MM.1S (cell line): ENCODE measurements at places on chromosomes 11 and 22.

DNA sequence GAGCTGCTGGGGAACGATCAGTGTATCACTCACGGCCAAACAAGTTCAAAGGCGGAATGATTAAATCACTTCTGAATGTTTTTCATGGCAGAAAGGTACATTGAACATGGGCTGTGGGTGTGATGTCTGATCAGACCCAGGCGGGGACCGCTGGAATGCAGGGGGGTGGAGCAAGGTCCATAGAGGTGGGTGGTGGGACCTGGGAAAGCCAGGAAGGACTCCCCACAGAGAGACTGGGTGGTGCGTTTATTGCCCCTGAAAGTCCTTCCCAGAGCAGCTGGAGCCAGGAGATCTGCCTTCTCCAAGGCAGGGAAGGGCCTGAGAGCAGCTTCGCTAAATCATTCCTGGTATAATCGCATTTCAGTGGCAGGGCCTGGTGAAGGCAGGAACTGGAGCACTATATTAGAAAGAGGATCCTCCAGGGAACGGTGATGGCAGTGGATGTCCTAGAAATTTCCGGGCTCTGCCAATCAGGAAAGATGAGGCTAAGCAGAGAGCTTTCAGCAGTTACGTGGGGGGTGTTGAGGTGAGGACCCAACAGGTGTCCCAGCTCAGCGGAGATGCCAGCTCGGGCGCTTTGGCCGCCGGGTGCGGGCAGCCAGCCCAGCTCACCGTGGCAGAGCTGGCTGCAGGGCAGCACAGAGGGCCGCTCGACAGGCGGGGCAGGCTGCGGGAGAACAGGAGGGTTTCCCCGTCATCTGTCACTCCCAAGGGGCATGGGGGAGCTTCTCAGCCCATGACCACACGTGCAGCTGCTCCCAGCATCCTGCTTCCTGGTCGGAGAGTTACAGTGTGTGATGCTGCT, 271.7 kb downstream of the CTTN start:
- no peak for DNase-seq

DNA sequence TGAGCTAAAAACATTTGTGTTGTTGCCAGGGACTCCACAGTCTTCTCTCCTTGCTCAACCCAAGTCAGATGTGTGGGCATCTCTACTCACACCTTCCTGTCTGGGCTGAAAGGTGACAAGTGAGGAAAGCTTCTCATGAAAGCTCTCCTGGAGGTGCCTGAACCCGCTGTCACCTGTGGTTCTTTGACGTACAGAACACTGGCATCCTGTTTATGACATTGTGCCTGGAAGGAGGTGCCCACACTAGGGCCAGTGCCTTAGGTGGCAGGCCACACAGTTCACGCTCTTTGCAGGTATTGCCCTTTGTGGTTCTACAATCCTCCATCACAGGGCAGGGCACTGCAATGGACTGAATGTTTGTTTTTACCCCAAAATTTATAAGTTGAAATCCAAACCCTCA, 108.5 kb downstream of the CD44 start:
- no peak for DNase-seq

- no peak for DNase-seq
Measured at GRCh38 chr11:93477684-93478234, 65.4 kb downstream of the SMCO4 start.

GRCh38 chr22:43424666-43425630, 13.1 kb downstream of the MPPED1 start:
- DNase-seq, result no peak

GRCh38 chr11:75654314-75654713, 14.5 kb downstream of the MAP6 start:
- no peak for DNase-seq

DNA sequence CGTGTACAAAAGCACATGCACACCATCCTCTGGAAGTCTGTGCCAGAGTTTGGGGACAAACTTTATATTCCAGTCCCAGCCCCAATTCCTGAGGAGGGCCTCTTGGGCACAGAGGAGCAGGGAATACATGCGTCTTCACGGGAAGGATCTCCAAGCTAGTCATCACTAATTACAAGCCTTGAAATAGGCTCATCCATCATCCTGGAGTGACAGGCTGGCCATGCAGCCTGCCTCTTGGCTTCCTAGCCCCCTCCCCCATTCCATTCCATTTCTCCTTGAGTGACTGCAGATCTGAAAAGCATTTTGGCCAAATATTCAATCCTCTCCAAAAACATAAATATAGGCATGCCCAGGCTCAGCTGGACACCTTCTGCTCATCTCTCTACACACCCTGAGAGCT, 24.8 kb downstream of the SERPING1 start:
- no peak for DNase-seq

DNA sequence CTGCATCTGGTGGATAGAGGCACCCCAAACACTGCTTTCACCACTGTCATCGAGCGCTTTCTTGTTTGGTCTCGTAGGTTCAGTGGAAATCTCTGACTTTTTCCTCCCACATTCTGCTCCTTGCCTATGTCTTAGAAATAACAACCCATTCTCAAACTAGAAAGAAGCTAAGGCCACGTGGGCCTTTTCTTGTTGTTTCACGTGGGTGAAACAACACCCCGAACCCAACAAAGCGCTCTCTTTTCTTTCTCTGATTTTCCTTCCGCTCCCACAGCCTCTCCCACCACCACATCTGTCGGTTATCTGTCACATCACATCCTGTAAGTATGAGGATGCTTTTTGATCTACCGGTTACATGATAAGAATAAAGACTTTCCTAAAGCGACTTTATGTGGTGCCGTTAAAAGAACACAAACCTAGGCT, 77.1 kb downstream of the LINC01488 start:
- no peak for DNase-seq

GRCh38 chr11:127345819-127346459, 345.4 kb upstream of the KIRREL3 start:
- peak; percentile 49 for DNase-seq

- DNase-seq, result no peak
Measured at GRCh38 chr11:60498399-60498798, 5.8 kb downstream of the MS4A12 start.

GRCh38 chr11:105960252-105961245, 61.5 kb downstream of the MSANTD4 start:
- DNase-seq, result no peak

DNA sequence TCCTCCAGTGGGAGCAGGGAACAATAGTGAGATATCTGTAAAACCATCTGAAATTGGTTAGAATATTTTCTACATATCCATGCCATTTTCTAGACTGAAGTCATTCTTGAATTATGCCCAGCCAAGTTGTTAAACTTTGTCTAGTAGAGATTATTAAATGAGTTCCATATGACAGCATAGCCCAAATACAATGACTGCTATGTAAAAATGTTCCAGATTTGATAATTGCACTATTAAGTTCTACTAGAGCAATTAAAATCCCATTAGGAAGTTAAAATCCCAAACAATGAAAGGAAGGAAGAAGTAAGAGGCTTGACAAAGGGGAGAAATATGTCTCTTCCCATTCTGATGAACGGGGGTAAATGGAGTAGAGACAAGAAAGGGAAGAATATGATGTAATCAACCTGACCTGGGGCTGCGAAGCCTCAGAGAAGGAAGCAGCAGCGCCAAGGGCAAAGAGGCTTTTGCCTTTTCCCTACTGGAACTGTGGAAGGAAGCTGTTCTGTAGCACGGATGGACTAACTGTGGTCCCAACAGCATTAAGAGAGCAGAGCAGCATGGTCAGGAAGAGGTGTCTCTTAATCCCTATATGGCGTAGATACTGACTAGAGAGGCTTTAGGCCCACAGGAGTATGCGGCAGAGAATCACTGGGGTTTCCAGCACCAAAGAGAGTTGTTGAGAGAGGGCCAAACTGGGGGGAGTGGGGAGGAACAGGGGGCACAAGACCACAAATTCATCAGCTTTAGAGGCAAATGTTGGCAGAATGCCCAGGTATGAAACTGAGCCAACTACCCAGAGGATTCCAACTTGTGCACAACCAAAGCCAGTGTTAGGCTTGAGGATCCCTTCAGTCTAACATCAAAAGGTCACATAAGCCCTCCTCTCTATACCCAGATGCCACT, 26.7 kb downstream of the RRP8 start:
- DNase-seq, result no peak

DNA sequence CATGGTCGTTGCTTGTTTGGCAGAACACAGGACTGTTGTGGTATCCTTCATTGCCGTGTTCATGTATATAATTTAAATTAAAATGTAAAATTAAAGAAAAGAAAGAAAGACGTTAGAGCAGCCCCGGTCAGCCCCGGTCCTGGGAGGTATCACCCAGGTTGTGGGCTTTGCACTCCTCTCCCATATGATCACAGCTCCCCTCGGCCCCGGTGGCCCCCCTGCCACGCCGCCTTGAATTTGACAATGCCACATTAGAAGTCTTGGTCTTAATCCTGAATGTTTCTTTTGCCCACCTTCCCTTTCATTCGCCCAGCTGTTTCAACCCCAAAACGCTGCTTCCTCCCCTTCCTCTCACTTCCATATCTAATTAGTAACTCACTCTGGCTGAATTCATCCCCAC, 11.4 kb downstream of the APOBEC3A start:
- no peak for DNase-seq

DNA sequence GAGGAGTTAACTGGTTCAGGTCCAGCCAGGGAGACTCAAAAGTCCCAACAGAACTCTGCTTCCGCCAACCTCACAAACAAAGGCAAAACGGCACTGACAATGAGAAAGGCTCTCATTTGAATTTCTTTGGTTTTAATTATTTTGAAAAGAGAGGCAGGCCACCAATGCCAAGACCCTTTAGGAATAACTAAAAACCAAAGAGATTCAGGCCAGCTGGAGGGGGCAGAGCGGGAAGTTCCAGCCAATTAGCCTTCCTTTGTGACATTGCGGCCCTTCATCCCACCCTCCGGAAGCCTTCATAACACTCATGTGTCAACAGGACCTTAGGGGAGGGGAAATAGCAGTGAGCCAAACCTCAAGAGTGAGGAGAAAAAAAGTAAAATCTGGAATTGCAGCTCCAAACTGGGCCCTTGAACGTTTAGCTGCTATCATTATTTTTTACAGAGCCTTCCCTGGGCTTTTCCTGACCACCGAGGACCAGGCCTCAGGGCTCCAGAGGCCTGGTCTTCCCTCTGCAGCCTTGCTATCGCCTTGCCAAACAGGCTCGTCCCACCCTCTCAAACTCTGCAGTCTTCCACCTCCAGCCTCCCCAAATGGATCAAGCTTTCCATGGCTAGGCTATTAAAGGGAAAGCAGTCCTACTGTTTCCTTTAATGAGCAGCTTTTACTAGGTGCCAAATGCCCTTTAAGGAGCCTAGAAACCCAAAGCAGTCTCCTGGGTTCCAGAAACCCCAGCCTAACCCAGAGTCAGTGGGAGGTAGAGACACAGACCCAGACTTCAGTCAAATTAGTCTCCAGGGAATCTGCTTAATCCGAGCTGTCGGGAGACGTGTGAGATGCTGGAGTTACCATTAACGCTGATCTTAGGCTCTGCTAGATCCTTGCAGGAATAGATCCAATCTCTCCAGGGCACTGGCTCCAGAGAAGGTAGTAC, 114.2 kb downstream of the CCDC34 start:
- no peak for DNase-seq

DNA sequence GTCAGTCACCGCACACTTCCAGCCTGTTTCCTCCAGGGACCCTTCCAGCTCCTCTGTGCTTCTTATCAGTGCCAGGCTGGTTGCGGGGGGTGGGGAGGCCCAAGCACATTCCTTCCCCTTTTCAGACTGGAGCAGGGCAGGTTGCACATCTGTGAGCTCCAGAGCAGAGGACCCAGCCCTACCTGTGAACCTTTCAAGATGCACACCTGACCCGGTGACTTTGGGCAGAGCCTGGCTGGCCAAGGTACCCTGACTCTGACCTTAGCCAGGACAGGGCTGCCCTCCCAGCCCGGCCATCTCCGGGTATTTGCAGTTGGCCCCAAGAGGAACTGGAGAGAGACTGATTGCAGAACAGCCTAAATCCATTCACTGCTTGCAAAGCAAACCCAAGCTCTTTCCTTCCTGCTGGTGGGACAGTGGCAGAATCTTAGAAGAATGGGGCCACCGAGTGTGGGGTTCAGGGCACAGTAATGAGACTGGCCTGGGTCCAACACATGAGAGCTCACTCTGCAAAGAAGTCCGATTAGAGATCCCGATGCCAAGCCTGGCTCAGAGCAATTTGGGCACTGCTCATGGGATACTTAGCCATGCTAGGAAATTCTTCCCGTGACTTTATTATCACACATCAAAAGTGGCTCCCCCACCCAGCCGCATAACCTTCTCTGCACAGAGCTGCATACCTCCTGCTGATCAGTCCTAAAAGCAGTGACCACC, 64.7 kb upstream of the CCND1 start:
- no peak for DNase-seq

GRCh38 chr11:61481806-61482205, 26.7 kb upstream of the LRRC10B start:
- DNase-seq, result no peak

DNA sequence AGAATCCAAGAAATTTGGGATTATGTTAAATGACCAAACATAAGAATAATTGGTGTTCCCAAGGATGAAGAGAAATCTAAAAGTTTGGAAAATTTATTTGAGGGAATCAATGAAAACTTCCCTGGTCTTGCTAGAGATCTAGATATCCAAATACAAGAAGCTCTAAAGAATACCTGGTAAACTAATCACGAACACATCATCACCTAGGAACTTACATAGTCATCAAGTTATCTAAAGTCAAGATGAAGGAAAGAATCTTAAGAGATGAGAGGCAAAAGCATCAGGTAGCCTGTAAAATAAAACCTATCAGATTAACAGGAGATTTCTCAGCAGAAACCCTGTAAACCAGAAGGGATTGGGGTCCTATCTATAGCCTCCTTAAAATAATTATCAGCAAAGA, 46.9 kb downstream of the GAS2 start:
- DNase-seq, result no peak

- no peak for DNase-seq
Measured at GRCh38 chr11:18581825-18582224, 6.7 kb downstream of the UEVLD start.

DNA sequence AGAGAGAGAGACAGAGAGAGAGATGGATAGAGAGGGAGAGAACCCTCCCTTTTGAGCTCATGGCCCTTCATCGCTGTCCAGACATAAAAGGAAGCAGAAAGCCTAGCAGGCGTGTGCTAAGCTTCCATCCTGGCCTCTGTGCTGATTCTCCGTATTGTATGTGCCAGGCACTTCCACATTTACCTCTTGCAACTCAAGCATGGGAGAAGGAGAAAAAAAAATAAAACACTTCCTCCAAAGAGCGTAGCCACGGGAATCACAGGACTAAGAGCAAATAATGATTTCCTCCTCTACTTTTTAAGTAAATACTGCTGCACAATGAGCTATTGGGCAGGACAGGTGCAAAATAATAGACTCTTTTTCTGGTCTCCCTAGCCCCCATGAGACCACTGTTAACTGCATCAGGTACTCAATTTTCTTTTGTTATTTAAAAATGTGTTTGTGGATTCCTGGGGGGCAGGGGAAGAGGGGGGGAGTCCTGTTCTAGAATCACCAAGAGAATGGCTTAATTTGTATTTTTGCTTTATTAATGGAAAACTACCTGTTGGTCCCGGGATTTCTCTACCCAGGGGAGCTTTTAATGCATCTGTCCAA, 154.3 kb downstream of the NXPE2 start:
- no peak for DNase-seq

- peak; percentile 70 for DNase-seq
Measured at GRCh38 chr22:45263463-45264269, 21.1 kb upstream of the UPK3A start.

DNA sequence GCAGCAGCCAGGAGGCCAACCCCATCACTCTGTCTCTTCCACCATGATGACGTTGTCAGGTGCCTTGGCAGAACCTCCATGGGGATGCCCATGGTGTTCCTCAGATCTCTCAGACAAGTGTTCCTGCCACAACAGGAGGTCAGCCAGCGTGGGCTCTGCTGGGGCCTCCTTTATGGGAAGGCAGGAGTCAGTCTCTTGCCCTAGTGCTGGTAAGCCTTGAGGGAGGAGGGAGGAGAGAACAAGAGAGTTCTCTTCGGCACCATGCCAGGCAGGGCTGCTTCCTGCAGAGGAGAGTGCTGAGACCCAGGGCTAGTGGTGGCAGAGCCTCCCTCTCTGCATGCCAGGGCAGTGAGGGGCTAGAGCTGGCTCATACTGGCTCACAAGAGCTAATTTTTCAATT, 32.5 kb downstream of the GNAZ start:
- no peak for DNase-seq
